Right cardiac atrium (tissue), 5 donors: ENCODE measurements at places on chromosomes 1 and 21. TPM values are rescaled to one million over a fixed set of nuclear protein-coding genes. Genes with fewer than 3 reads are reported as not detected.

OR2L8 gene
- not detected for polyA plus RNA-seq

PLA2G2C gene
- 0.02 TPM for polyA plus RNA-seq

AVPR1B gene
- polyA plus RNA-seq: 0.07 TPM

OR2T29 gene
- not detected for polyA plus RNA-seq

RHBDL2 gene
- 0.23 TPM for polyA plus RNA-seq

SWT1 gene
- 1.9 TPM for polyA plus RNA-seq

OXCT2 gene
- polyA plus RNA-seq: 4.3 TPM

FAM72B gene
- polyA plus RNA-seq: 0.16 TPM

TRABD2B gene
- polyA plus RNA-seq: 6.7 TPM

MANEAL gene
- 0.93 TPM for polyA plus RNA-seq

SPATA45 gene
- polyA plus RNA-seq: not detected

PLA2G4A gene
- 3.2 TPM for polyA plus RNA-seq

AUNIP gene
- polyA plus RNA-seq: not detected

LENEP gene
- polyA plus RNA-seq: not detected

APCS gene
- not detected for polyA plus RNA-seq

SAMD11 gene
- 7.8 TPM for polyA plus RNA-seq

MYOG gene
- not detected for polyA plus RNA-seq

DISP3 gene
- 0.02 TPM for polyA plus RNA-seq

UMODL1 gene
- polyA plus RNA-seq: not detected

OR2G6 gene
- polyA plus RNA-seq: not detected

LEFTY1 gene
- 0.11 TPM for polyA plus RNA-seq

RXFP4 gene
- not detected for polyA plus RNA-seq

ACAP3 gene
- polyA plus RNA-seq: 37.4 TPM

AMPD1 gene
- not detected for polyA plus RNA-seq

ZNF648 gene
- polyA plus RNA-seq: not detected

OR10J1 gene
- polyA plus RNA-seq: not detected

OPRD1 gene
- under 0.01 TPM for polyA plus RNA-seq

NOS1AP gene
- 0.86 TPM for polyA plus RNA-seq

FCRL1 gene
- polyA plus RNA-seq: not detected

SYTL1 gene
- polyA plus RNA-seq: 2.1 TPM

SNIP1 gene
- polyA plus RNA-seq: 4.5 TPM

KIF21B gene
- polyA plus RNA-seq: 0.36 TPM

DCST2 gene
- 0.23 TPM for polyA plus RNA-seq

OVAAL gene
- polyA plus RNA-seq: 1.7 TPM

SMCP gene
- polyA plus RNA-seq: not detected

FCMR gene
- 0.81 TPM for polyA plus RNA-seq

MMEL1 gene
- 1.7 TPM for polyA plus RNA-seq

FAM151A gene
- 0.43 TPM for polyA plus RNA-seq

FTCD gene
- polyA plus RNA-seq: 1.00 TPM
